Hypothalamus (tissue), 51 donors: ENCODE measurements at places on chromosomes 12 and 14.

GRCh38 chr14:26217778-26218177 lies 380.1 kb downstream of the NOVA1 start:
- no peak for DNase-seq

GRCh38 chr12:64639466-64639865 lies 29.2 kb downstream of the RASSF3 start:
- DNase-seq: no peak

DNA sequence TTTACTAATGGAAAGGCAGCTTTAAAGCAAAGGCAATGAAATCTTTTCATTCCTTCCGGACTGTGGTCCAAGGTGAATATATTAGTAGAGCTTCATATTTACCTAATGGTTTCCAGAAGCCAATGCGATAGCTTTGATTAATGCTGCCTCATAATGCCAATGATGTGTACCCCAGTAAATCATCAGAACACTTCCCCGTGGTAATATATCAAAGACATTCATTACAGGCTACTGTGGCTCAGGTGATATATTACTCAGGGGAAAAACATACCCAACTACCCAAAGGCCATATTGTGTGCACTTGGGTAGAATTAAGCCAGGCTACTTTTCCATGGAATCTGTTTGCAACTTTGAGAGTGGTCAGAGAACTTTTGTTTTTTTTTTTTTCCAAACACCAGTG lies 69.4 kb upstream of the DACT1 start:
- no peak for DNase-seq

- no peak for DNase-seq
Observed at GRCh38 chr14:36585100-36585499, 2.7 kb upstream of the NKX2-8 start.

GRCh38 chr12:13362260-13362841 lies 165.8 kb downstream of the EMP1 start:
- peak; percentile 1 for DNase-seq

DNA sequence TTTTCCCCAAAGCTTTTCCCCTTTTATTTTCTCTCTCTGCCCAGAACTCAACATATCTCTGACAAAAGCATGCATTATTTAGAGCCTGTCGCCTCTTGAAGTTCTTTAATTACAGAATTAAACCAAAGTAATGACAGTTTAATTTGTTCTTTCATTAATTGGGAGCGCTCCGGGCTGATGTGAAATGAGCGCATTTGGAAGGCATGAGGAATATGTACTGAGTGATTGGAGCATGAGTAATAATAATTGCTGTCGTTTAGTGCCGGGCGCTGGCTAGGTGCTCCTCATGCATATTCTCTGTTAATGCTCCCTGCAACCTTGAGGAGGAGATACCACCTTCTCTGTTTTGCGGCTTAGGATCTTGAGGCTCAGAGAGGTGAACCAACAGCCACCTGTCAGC lies 120.5 kb downstream of the SLC25A47 start:
- DNase-seq: no peak

DNA sequence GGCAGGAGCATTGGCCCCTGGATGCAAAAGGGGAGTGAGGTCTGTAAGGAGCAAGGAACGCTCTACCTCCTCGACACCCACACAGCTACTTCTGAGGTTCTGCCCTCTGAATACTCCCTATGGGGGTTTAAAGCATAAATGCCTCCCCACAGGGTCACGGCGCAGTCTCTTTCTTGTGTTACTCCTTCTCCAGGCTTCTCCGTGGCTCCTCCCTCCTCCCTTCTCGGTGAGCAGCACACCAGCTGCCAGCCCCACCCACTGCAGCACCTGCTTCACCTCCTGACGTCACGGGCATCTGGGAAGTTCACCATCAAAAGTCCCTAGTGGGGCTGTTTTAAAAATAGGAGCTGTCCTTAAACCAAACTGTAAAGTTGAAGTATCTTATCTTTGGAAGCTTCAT lies 67.3 kb downstream of the SPTB start:
- no peak for DNase-seq

- DNase-seq: no peak
Observed at GRCh38 chr12:68568922-68569569, 41.7 kb upstream of the RAP1B start.

GRCh38 chr12:33313476-33313875 lies 126.1 kb downstream of the SYT10 start:
- DNase-seq: no peak

DNA sequence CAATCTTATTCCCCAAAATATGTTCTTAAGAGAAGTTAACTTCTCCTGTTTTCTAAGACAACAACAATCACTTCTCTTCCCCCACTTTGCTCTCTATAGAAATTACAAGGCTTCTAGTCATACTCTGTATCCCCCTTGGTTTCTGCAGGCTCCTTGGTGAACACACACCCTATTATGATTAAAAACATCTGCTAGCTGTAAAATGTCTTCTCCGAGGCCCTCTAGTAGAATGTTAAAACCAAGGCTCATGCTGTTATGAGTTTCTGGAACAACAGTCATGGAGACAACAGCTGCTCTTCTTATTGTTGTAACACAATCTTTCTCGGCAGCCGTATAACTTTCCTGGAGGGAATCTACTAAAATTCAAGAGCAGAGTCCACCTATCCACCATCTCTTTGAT lies 397.5 kb upstream of the CCDC196 start:
- DNase-seq: no peak

DNA sequence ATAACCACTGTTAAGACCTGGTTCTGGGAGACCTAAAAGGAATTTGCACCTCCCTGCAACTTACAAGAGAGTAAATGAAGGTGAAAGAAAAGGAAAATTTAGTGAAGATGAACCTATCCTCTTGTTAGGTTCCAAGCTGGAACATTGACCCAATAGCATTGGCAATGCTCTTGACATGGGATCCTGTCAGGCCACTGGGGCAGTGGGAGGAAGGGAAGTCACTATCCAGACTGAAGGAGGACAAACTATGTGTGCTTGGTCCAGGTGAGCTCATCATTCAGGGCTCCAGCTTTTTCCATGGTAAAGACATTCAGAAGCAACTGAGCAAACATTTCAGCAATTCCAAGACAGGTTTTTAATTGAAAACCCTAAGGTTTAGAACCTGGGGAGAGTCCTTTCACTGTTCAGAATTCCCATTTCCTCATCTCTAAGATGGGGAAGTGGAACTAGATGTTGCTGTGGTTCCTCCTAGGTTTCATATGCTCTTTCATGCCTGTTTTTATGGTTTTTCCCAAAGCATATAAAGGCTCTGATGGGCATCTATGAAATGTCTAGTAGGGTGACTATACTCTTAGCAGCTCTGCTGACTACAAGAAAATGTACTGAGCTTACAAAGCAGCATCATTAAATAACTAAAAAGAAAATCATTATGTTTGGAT lies 33.1 kb downstream of the MAPK1IP1L start:
- no peak for DNase-seq

DNA sequence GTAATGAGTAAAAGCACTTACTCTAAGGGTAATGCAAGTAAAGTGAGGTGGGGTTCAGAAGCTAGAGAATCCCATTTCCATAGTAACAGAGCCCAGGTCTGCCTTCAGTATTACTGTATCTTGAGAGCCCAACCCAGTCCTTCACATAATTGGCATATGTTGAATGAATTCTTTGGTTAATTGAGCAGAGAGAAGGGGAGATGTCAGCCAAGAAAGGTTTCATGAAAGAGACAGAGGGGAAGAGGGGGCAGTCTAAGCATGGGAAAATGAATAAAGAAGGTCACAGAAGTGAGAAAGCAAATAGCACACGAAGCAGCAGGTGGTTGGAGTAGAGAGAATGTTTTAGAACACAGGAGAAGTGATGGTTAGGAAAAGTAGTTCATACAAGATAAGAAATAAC lies 371.1 kb downstream of the SEC23A start:
- no peak for DNase-seq

DNA sequence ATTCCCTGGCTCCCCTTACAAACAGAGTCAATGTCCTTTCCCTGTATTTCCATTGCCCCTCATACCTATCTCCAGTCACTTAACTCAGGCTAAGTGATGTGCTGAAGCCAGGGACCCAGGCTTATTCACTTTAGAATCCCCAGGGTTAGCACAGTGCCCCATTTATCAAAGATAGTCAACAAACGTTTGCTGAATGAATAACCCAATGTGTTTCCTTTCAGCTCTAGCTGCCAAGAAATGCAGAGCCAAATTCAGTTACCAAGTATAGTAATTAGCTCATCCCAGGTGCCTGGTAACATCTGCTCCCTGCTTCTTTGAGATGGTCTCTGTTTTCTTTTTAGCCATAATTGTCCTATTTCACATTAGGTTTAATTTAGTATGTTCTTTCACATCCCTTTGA lies 189.5 kb downstream of the PHLDA1 start:
- no peak for DNase-seq

GRCh38 chr14:56708704-56709103 lies 101.6 kb downstream of the OTX2 start:
- no peak for DNase-seq

- DNase-seq: peak; percentile 23
Observed at GRCh38 chr14:95408731-95409476, 89.2 kb upstream of the CLMN start.

- DNase-seq: no peak
Observed at GRCh38 chr14:95645389-95645996, 40.7 kb upstream of the TCL1B start.

GRCh38 chr14:68105816-68106215 lies 286.2 kb downstream of the RAD51B start:
- no peak for DNase-seq

- no peak for DNase-seq
Observed at GRCh38 chr14:38255673-38256532, at the start of gene CLEC14A. Gene CLEC14A (minus strand): TSS chr14:38256093. CDS start chr14:38256022, 71 bp downstream.

DNA sequence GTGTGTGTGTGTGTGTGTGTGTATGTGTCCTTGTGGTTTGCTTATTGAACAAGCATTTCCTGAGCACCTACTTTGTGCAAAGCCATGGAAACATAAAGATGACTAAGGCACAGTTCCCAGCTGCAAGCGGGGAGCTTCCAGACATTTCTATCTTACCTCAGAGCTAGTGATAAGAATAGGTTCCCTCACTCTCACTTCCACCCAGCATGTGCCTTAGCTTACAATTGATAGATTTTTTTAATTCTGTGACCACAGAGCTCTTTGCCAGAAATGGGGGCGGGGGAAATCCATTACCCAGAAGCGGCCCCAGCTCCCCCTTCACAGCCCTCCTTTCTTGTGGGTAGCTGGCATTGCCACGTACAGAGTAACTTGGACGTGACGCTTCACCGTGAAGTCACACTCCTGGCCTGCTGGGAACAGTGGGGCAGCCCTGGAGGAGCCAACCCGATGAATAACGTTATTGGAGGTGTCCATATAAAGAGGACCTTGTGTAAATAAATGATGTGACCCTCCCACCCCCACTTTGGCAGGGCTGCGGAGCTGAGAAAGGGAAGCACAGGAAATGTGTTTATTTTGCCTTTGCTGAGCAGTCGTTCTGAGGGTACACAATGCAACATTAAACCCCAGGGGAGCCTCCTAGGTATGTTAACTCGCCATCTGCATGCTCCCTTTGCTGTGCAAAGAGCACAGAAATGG lies 238.9 kb downstream of the CHST11 start:
- DNase-seq: no peak
